ENCODE measurements at places on chromosomes 1 and 21. TPM values are rescaled to one million over a fixed set of nuclear protein-coding genes. Genes with fewer than 3 reads are reported as not detected.

DNA sequence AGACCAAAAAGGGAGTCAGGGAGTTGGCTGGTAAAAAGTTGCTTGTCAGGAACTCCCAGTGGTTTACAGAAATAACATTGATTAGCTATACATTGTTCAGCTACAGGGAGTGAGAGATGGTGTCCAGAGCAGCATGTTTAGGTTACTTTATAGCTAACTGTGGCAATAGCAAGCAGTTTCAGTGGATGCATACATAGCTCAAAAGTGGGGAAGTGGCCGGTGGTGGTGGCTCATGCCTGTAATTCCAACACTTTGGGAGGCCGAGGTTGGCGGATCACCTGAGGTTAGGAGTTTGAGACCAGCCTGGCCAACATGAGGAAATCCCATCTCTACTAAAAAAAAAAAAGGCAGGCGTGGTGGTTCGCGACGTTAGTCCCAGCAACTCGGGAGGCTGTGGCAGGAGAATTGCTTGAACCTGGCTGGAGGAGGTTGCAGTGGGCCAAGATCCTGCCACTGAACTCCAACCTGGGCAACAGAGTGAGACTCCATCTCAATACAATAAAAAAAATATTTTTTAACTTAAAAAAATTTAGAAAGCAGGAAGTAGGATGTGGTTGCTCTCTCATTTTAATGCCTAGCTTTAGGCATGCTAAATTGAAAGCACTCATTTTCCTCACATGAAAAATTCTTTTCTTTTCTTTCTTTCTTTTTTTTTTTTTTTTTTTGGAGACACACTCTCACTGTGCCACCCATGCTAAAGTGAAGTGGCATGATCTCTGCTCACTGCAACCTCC, 109.7 kb downstream of the PPIAL4G start:
- no peaks in the 10 kb centered on the region for H3K36me3 ChIP-seq
- H3K27ac ChIP-seq = no peak overlapping the region
- H3K4me1 ChIP-seq = no peaks in the 10 kb centered on the region
- no peaks in the 10 kb centered on the region for H3K27me3 ChIP-seq

- H3K27ac ChIP-seq = no peak overlapping the region
- H3K27me3 ChIP-seq = no peaks in the 10 kb centered on the region
- no peaks in the 10 kb centered on the region for H3K36me3 ChIP-seq
- H3K4me3 ChIP-seq = no peak overlapping the region
- no peak for DNase-seq
- H3K4me1 ChIP-seq = no peaks in the 10 kb centered on the region
Observed at GRCh38 chr1:220819467-220820026, 32.8 kb downstream of the MTARC1 start.

CYP4A11 gene
- total RNA-seq = not detected

DNA sequence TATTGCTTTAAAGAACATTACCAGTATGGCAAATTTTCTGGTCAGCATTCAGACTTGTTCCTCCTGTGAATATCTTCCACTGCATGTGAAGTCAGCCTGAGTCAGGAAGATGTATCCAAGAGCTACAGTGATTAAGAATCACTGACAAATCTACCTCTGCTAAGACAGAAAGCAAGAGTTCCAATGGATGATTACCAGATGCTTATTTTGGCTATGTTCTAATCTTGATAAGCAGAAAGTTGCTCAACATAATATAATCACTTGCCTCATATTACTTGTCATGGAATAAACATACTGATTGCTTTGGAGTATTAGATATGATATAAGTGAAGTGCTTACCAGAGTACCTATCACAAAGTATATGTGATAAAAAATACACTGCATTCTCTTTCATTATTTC, 738.1 kb downstream of the ADGRL2 start:
- H3K4me1 ChIP-seq = no peaks in the 10 kb centered on the region
- no peak overlapping the region for H3K27ac ChIP-seq
- no peak for DNase-seq
- H3K4me3 ChIP-seq = no peak overlapping the region

KRTAP19-1 gene
- not detected for total RNA-seq

Measured in GM23338 (cell line).